ENCODE measurements at places on chromosomes 4 and X.

DNA sequence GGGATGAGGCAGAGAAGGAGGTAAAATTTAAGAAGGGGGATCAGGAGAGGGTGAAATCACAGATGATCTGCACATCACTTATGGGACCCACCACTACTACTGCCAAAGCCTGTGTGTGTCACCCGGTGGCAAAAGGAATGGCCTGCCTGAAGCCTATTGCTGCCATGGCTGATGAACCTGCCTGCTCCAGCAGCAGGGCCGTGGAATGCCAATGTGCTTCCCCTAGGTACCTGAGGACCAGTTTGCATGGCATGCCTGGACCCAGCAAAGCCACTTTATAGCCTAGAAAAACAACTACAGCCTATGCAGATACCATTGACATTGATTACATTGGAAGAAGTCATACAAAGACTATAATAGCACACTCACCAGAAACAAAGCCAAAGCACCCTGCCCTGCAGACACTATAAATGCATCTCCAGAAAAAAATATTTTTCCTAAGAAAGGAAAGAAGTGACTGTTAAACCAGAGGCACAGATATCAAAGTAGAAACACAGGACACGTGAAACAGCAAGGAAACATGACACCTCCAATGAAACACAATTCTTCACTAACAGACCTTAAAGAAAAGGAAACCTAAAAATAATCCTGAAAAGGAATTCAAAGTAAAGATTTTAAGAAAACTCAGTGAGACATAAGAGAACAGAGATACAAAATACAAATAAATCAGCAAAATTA is 680.7 kb upstream of the GRID2 start:
- no peak for DNase-seq

- DNase-seq = no peak
These were observed 22.1 kb downstream of the PDE6B start for GRCh38 chr4:647481-647880.

- no peak for DNase-seq
These were observed 12.6 kb upstream of the MXD4 start for GRCh38 chr4:2274320-2275043.

DNA sequence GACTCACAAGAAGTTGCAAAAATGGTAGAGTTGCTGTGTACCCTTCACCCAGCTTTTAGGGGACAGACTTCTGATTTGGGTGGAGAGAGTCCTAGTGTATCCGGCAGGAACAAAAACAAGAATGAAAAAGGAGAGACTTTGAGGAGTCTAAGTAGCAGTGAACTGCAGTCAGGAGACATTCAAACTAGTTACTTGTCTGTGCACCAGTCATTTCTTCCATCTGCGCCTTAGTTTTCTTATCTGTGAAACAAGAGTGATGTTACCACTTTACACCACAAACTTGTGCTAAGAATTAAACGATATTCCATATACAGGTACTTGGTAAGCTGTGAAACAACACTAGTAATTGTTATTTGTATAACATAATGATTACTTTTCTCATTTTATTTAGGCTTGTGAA is 47.3 kb downstream of the SH2D1A start:
- no peak for DNase-seq

DNA sequence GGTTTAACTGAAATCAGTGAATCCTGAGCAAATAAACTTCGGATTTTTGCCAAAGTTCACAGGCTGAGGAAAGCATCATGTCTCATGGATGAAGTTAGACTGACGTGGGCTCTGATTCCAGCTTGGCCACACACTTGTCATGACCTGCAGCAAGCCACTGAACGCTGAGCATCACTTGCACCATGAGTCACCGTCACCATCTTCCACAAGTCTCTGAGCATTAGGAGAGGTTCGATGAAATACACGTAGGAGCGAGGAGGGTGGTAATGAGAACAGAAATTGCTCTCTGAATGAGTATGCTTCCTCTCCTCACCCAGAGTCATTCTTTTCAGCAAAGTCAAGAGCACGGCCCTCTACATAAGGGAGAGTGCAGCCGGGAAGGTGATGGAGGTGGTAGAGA is 3.8 kb upstream of the TRIML2 start:
- no peak for DNase-seq

- no peak for DNase-seq
These were observed 145.0 kb downstream of the SOWAHB start for GRCh38 chr4:76752861-76753501.

GRCh38 chr4:181264893-181265292 is 978.3 kb upstream of the TENM3 start:
- no peak for DNase-seq

GRCh38 chr4:185778307-185778706 is 33.7 kb downstream of the SORBS2 start:
- DNase-seq = no peak

- no peak for DNase-seq
These were observed 24.3 kb downstream of the GAK start for GRCh38 chr4:907691-908425.

DNA sequence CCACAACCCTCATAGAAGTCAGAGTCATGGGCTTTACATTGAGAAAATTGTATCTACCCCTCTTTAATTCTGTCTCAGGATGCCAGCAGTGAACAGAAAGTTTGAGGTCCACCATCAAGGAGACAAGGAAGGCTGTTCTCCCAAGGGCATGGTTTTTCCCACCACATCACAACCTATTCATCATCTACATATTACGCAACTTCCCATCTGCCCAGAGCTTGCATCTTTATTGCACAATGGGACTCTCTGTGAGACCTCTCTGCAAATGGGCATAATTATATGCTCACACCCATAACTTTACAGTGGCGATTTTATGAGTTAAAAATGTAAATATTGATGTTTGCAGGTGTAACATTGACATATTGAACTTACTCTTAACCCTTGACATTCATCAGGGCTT is 38.9 kb downstream of the PAGE2 start:
- no peak for DNase-seq

DNA sequence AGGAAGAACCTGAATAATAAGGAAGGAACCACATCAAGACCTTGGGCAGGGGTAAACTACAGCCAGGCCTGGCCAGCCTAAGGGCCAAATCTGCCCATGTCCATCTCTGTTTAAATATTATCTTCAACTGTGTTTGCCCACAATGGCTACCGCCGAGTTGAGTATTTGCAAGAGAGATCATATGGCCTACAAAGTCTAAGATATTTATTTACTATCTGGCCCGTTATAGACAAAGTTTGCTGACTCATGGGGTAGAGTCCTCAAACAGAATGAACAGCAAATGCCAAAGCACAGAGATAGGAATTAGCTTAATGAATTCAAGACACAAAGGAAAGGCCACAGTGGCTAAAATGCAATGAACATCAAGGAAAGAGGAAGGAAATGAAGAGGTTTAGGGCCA is 44.8 kb downstream of the RPS6KA3 start:
- no peak for DNase-seq

All from GM18507 (cell line).